Metanephros (tissue), 2 donors: ENCODE measurements at places on chromosomes 6 and 20. TPM values are rescaled to one million over a fixed set of nuclear protein-coding genes. Genes with fewer than 3 reads are reported as not detected.

The RNF217 gene
- 33.4 TPM for total RNA-seq

The OR12D3 gene
- total RNA-seq, result not detected

The ME1 gene
- total RNA-seq, result 2.3 TPM

The RIPOR3 gene
- total RNA-seq, result 18.1 TPM

The TNFRSF6B gene
- total RNA-seq, result 4.3 TPM

The UBE2C gene
- total RNA-seq, result 22.7 TPM

The SOX18 gene
- 20.5 TPM for total RNA-seq

The NDRG3 gene
- total RNA-seq, result 22.5 TPM

The HNF4A gene
- 28.7 TPM for total RNA-seq

The DEFB124 gene
- not detected for total RNA-seq

The ZSCAN16 gene
- total RNA-seq, result 4.4 TPM

The NT5E gene
- 6.8 TPM for total RNA-seq

The CST5 gene
- not detected for total RNA-seq
